ENCODE measurements at places on chromosomes 4 and X.

GRCh38 chrX:30812326-30812725 lies 76.7 kb downstream of the TAB3 start:
- no peak for DNase-seq

- DNase-seq: no peak
These were observed 126.8 kb downstream of the NFKB1 start for GRCh38 chr4:102627831-102628523.

DNA sequence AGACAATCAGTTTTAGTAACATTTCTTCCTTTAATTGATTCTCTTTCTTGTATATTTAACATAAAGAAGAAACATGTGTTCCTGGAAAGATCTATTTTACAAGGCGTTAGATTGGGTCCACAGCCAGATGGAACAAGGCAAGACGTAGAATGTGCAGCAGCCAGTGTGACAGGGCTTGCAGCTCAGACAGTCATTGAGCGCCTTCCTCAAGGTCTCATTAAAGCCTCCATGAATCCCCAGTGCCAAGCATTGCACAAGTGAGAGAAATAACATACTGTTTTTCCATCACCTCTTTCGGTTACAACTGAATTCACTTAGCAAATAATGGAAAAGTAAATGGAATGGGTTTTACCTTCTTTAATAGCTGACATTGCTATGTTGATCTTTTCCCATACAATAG lies 292.5 kb downstream of the USP46 start:
- no peak for DNase-seq

DNA sequence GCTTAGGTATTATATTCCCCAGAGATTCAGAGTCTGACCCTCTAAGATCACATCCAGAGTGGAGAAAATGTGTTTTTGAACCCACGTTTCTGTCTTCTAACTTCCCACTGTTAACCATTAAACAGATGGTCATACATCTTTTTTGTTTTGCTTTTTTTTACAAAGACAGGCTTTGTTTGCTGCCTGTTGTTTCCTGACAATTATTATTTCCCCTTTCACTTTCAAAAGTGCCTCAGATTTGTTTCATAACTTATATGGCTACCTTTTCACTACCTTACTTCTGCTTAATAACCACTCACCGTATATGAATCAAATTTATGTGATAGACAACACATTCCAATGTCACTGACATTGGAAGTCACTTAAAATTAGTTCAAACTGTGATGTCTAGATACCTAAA lies 142.2 kb downstream of the HS3ST1 start:
- DNase-seq: no peak

DNA sequence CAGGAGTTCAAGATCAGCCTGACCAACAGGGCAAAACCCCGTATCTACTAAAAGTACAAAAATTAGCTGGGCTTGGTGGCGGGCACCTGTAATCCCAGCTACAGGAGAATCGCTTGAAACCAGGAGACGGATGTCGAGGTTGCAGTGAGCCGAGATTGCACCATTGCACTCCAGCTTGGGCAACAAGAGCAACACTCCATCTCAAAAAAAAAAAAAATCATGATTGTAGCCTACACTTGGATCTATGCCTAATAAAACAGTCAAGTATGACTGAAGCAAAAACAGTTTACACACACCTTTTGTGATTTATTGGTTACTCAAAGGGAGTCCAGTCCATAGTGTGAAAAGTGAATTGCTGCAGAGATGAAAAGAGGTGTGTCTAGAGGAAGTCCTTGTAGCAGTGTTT lies 34.7 kb upstream of the TASL start:
- DNase-seq: no peak

- no peak for DNase-seq
These were observed 69.6 kb downstream of the PPP2R2C start for GRCh38 chr4:6402566-6403399.

GRCh38 chr4:77156533-77156911 lies 485 bp upstream of the CCNG2 start:
- peak; percentile 96 for DNase-seq

- DNase-seq: no peak
These were observed 242.8 kb upstream of the NDST4 start for GRCh38 chr4:115356176-115356575.

GRCh38 chr4:172055498-172055897 lies 242.3 kb downstream of the GALNTL6 start:
- no peak for DNase-seq

DNA sequence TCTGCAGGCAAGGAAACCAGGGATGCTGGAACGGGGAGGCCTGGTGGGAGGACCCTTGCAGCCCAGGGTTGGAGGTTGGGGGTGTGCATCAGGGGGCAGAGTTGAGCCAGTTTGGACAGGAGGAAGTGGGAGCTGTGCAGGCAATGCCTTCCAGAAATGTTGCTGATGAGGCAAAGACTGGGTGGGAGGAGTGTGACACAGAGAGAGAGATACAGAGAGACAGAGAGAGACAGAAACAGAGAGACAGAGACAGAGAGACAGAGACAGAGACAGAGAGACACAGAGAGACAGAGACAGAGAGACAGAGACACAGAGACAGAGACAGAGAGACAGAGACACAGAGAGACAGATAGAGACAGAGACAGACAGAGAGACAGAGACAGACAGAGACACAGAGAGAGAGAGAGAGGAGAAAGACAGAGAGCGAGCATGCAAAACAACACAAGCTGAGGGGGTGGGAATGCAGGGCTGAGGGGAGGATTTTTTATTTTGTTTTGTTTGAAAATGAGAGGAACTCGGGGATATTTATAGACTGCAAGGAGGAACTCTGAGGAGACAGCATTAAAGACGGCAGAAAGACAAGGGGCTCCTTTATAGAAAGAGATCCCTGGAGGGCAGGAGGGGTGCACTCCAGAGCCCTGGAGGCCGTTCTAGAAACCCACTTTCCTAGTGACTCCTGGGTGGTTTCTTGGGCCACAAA lies 1.9 kb upstream of the HAUS3 start:
- DNase-seq: no peak

DNA sequence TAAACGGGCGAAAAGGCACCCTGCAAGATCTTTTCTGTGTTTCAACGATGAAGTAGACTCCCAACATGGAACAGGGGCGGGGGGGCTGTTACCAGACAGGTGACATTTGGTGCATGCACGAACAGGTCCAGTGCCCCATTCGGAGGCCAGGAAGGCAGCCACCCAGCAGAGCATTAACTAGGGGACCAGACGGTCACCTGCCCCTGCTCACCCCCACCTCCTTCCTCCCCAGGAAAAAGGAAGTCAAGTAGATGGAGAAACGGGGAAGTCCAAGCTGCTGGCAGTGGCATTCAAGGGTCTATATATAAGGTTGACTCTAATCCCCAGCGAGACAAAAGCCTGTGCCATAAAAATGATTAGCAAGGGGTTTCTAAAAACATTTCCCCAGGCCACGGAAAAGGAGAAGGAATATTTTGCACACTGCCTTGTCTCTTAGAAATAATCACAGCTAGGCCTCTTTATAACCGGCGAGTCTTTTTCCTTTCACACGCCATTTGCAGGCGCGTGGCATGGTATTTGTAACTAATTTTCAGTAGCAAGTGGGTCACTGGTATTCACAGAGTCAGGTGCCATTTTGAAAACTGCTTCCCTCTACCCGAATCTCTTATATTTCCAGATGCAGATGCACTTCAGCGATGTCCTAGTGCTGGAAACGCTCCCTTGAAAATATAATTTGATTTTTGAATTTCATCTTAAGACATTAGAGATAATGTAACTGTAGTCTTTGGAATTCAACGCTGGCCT lies 1.2 kb upstream of the TMSB4X start:
- DNase-seq: no peak

DNA sequence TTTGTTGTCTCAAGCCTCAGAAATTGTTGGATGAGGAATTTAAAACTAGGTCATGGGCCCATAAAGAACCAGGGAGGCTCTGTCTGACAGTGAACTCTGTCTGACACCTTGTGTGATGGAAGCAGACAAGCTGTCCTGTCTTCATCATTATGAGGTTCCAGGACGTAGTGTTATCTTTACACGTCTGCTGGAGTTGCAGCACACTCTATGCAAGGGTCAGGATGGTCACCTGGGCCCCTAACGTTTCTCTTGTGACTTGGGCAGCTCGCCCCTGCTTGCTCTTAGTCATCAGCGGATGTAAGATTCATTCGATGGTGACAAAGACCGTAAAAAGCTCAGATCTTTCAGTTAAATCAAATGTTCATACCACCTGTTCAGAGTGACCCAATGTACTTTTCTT lies 92.0 kb upstream of the ADGRG2 start:
- no peak for DNase-seq

DNA sequence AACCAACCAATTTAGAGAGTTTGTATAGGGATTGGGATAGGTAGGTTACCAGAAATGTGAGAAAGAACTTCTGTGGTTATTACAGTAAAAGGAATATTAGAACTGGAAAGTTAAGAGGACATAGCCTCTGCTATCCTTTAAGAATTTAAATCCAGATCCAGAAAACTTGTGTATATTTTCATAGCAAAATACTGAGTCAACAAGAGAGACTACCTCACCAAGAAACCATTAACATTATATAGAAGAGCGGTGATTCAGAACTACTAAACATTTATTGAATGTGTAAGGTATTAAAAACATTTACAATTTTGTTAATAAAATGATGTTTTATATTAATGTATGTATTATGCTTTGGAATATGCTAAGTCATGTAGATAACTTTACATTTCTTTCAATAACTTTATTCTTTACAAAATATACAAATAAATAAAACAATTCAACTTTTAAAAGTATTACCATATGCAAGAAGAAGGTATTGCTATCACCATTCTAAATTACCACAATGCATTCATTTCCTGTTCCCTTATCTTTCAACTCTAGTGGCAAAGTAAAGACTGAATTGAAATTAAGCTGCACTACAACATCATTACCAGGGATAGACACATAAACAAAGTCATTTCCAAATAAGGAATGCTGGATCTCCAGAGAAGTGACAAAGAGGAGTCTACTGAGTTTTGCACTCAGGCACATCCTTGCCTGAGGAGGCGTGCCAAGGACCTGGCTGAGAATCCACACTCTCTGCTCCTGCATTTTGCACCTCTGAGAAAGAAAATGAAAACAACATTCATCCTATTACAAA lies 6.1 kb upstream of the BDH2 start:
- DNase-seq: no peak
